HEK293T (cell line): ENCODE measurements at places on chromosomes 13 and 19.

- no peak for DNase-seq
Measured at GRCh38 chr19:3196064-3196932, 10.6 kb downstream of the NCLN start.

DNA sequence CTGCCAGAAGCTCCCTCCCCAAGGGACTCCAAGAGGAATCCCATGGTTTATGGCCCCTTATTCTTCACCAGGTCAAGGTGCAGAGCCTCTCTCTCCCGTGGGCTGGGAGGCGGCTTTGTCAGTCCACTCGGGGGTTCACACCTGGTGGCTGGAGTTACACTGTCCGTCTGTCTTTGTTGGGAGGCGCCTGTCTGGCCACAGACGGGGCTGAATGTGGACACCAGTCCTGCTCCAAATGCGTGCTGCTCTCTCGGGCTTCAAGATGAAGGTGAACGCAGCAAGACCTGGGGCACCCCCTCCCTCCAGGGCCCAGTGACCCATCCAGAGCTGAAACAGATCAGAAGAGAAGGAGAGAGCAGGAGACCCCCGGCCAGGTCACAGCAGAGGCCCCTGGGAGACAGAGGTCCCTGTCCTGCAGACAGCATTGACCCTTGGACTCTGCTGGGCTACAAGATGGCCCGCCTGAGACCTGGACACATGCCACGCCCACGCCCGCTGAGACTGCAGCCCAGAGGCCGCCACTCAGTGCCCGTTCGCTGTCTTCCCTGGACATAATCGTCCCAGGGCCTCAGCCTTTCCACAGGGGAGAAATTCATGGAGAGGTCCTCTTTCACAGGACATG, 29.9 kb upstream of the TUBGCP3 start:
- DNase-seq: no peak

DNA sequence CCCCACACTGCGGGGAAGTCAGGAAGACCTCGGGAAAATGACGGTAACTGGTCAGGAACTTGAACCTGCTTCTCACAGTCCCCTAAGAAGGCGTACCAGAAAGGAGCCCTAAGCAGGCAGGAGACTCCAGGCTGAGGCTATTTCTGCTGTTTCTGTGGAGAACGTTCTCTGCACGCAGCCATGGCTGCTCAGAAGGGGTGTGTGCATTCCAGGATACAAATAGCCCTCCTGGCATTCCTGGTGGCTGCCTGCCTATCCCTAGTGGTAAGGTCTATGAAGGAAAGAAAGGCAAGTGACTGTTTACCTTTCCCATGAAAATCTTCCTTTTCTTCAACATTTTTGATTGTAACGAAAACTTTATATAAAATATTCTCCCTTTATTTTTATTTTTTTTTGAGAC, 2.5 kb downstream of the SGCG start:
- DNase-seq: no peak

DNA sequence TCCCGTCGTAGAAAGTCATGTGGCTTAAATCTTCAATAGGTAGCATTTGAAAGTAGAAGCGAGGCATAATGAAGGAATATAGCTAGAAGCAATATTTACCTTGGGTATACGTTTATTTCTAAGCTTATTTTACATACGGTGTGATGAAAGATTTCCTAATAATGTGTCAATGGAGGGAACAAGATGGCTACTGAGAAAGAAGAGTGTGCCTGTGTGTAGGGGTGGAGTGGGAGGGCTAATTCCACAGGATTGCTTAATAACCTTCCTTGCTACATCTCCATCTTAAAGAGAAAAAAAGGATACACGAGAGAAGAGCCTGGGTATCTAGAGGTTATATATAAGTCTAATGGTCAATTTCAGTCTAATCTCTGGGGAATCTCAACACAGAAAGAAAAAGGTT, 2.0 kb downstream of the SPART start:
- DNase-seq: no peak

DNA sequence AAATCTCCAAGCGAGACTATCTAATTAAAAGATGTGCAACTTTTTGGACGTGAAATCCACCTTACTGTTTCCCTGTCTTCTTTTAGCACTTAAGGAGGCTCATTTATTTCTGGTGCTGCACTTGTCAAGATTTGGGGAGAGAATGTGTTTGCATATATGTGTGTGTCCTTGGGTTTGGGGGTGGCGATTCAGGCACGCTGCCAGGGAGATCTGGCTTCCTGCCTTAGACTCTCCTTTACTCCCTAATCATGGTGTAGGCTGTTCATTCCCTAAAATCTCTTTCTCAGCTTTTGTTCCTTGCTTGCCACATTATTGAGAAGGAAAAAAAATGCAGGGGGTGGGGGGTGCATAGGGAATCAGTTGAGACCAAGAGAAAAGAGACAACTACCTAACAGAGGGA, 271.2 kb downstream of the DCLK1 start:
- DNase-seq: no peak

DNA sequence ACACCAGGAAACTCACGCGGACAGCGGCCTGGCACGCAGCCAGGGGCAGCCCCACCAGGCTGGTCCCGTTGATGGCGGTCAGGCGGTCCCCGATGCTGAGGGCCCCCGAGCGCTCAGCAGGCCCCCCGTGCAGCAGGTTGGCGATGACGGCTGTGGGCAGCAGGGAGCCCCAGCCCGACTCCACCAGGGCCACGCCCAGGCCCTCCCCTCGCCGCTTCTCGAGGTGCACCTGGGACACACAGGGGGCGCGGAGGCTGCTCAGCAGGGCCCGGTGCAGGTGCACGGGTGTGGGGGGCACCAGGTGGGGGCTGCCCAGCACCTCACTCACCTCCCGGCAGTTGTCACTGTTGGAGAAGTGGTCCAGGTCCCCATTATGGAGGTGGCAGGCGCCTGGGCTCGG, 9.0 kb downstream of the APBA3 start:
- no peak for DNase-seq

DNA sequence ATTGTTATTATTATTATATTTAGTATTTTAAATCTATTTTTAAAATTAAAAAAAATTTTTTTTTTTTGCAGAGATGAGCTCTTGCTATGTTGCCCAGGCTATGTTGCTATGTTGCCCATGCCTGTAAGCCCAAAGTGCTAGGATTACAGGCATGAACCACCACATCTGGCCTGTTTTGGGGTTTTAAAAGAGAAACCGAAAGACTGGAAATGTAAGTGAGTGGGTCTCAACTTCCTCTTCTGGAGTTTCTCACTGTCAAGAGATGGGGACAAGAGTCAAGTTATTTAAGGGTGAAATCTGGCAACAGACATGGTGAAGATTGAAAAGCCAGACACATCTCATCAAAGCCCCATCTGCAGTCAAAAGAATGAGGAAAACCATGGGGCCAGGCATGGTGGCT, 4.2 kb upstream of the OR7G3 start:
- no peak for DNase-seq

DNA sequence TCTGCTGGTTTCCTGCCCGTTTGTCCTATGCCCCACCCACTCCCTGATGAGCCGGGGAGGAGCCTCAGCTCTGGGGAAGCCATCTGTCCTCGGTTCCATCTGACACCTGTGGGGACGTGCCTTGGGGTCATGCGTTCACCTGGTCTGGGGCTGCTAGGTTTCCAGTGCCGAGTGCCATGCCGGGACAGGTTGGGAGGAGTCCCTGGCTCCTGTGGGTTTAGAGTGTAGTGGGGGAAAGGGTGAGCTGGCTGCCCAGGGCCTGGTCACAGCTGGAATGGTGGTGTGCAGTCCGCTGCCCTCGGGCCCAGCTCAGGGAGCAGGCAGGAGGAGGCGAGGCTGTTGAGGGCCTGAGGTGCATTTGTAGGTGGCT, 2.5 kb downstream of the KDM4B start:
- DNase-seq: no peak

DNA sequence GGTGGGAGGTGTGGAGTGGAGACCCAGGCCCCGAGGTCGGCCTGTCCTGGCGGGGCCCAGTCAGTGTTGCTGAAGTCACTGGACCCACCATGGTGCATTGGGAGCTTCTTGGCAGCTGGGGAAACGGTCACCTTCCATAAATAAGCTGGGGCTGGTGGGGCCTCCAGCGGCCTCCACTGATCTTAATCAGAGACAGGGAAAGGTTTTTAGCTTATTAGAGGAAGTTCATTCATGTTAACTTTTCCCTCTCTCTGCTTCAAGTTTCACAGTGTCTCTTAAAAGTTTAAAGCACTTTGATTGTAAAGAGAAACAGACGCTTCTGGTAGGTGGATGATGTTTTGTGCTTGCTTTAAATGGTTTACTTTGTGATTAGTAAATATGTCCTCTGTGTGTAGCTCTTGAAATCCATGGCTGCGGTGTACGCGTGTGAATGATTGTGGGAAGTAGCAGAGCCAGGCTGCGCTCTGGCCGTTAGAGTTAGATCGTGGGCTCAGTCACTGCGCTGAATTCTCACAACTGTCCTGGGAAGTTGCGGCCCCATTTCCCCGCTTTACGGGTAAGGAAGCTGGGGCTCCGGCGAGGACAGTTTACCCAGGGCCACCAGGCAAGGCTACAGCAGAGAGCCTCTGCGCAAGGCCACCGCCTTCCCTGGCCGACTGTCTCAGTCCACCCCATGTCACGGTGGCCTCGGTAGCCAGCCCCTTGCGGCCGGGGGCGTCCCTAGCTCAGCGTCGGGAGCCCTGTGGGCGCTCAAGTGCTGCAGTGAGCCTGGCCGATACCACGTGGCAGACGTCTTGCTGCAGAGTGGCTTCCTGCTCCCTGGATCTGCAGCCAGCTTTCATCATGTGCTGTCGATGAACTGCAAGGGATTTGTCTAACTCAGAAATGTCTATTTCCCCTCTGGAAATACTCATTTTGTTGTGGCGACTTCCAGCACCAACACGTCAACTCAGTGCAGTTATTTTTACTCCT, 16.5 kb upstream of the NDUFS7 start:
- no peak for DNase-seq

DNA sequence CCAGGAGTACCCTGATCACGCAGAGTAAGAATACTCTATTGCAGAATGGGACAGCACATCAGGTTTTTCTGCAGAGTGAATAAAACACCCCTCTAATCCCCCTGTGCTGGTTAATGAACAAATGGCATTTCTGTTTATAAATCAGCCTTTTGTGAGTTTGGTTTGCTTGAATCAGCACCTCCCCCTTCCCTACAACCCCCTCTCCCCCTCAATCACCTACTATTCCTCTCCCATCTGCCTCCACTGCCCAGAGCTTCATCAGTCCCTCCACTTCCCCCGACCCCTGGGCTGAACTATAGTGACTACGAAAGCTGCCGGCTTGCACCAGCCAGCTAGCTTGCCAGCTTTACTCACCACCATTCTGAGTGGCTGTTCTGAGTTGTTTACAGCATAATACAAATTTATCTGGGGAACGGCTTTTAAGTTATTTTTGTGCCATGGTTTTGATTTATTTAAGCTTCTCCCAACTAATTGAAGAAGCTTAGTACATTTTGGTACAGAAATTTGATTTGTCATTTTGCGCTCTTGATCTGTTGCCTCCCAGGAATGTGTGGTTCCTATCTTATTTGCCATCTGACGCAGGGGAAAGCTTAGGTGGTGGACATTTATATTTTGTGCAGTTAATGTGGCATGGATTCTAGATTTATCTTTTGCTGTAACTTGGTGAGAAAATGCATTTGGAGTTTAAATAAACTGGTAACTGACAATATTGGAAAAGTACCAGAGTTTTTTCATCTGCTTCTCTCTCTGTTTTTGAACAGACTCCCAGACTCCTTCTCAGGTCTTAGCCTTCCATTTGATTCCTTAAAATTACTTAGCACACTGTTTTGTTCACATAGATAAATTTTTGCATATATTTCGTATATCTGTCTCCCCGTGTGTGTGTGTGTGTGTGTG, 41.7 kb upstream of the WDFY2 start:
- DNase-seq: peak; percentile 44

DNA sequence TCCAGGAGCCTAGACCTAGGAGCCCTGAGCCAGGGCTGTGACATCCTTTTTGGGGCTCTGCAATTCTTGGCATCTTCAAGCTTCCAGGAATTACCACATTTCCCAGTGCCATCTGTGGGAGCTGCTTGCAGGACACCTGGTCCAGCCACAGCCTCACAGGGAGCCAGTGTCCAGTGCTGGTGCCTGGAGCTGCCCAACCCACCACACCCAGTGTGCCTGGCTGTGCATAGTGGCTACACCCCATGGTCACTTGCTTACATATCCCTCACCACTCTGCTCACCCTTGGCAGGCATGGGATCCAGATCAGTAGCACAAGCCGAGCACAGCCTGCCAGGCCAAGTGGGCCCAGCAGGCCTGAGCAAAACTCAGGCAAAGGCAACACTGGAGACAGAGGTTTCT, 2151.4 kb upstream of the PCDH20 start:
- no peak for DNase-seq

DNA sequence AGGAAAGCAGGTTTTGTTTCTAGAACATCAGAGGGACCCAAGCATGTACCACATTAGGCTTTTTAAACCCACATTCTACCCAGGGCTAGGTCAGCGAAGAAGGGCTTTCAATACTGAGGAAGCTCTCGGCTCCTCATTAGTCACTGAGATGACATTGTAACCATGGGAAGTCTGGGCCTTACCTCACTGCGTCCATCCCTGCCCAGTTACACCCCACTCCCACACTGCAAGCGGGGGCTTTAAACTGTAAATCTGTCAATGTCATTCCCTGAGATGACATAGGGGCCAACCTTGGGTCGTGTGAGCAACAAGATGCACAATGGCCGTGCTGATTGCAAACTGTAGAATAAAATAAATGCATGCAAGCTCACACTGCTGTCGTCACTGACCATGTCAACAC, 21.7 kb upstream of the TFDP1 start:
- DNase-seq: no peak

DNA sequence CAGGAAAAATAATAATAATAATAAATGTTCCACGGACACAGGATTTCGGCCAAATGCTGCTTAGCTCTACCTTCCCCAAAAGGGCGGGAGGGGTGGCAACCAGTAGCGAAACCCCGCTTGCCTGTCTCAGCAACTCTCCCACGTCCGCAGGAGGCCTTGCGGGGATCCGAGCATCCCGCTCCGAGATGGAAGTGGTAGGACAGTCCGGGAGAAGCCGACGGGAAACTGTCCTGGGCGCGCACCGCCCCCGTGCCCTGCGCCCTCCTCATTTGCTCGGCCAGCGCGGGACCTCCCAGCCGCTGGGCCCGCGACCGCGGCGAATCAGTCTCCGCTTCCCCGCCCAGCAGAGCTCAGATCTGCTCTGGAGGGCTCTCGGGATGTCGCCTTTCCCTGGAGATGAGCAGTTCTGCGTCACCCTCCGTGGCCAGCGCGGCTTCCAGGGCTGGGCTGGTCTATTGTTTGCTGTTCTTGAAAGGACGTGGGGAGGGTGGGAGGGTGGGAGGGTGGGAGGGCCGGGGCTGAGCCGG, 48.9 kb upstream of the PABPC3 start:
- peak; percentile 46 for DNase-seq

GRCh38 chr19:56995303-56995702, 124.5 kb upstream of the USP29 start:
- no peak for DNase-seq

- DNase-seq: no peak
Measured at GRCh38 chr19:5949792-5950305, 28.1 kb downstream of the RANBP3 start.

DNA sequence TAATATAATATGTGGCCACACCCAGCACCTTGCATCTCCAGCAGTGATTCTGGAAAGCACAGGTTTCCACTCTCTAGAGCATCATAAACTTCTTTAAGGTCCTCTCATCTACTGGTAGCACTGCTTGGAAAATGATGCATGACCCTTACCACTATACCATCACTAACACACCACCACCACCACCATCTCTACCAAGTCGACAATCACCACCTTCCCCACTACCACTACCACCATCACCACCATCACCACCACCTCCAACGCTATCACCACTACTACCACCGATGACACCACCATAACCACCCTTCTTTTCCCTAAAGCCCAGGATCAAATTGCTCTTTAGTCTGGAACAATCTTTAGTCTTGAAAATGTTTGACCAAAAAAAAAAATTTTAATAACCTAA, 390.4 kb downstream of the SUCLA2 start:
- no peak for DNase-seq

GRCh38 chr19:2050991-2051772, at the start of gene MKNK2:
Gene MKNK2, minus strand, starts transcription at chr19:2051244. Its CDS starts 393 bp downstream, at chr19:2050851.
- DNase-seq: peak; percentile 99
